Cardiac fibroblast (primary cell): ENCODE measurements at places on chromosomes 5 and 9.
A peak's percentile ranks its signal among the peaks of the same experiment; 100 is the strongest.

- no peak for DNase-seq
Measured at GRCh38 chr5:119336262-119336661, 19.6 kb upstream of the TNFAIP8 start.

GRCh38 chr5:145680767-145681166 lies 154.4 kb downstream of the PRELID2 start:
- no peak for DNase-seq

GRCh38 chr5:30592833-30593232 lies 600.7 kb upstream of the CDH6 start:
- no peak for DNase-seq

- DNase-seq, result no peak
Measured at GRCh38 chr5:98705841-98706240, 67.6 kb upstream of the RGMB start.

- peak; percentile 92 for DNase-seq
Measured at GRCh38 chr5:134527156-134527960, 1.9 kb downstream of the JADE2 start.
